ENCODE measurements at places on chromosomes 1 and 21.

DNA sequence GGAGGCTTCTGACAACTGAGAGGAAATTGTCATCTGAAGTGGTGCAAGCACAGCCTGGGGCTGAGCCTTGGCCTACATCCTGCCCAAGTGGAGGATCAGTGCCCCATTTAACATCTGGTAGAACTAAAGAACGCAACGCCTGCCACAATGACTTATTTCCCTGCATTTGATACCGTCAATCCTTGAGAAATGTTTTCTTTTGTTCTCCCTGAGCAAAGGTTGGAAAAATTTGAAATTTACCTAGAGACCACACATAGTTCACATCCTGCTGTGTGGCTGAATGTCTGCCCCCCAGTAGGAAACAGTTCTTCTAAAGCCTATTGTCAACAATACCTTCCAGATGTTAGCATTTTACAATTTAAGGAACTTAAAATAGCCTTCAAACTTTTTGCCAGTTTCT lies 5.6 kb upstream of the RGS4 start:
- DNase-seq = no peak

GRCh38 chr1:220454155-220454777 lies 73.7 kb upstream of the MARK1 start:
- no peak for DNase-seq

GRCh38 chr1:235632506-235633401 lies 16.8 kb downstream of the GNG4 start:
- DNase-seq = peak; percentile 10

- DNase-seq = no peak
Observed at GRCh38 chr1:168509210-168509609, 34.6 kb downstream of the XCL2 start.

- no peak for DNase-seq
Observed at GRCh38 chr1:185894791-185895190, 160.6 kb downstream of the HMCN1 start.

DNA sequence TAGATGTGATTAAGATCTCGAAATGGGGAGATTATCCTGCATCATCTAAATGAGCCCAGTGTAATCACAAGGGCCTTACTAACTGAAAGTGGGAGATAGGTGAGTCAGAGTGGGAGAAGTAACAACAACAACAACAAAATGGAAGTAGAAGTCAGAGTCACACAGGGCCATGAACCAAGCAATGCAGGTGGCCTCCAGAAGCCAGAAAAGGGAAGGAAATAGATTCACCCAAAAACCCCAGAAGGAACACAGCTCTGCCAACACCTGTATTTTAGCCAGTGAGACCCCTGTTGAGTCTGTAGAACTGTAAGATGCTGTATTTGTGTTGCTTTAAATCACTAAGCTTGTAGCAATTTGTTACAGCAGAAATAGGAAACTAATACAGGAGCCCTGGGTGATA lies 4.1 kb downstream of the TAGLN2 start:
- DNase-seq = no peak

DNA sequence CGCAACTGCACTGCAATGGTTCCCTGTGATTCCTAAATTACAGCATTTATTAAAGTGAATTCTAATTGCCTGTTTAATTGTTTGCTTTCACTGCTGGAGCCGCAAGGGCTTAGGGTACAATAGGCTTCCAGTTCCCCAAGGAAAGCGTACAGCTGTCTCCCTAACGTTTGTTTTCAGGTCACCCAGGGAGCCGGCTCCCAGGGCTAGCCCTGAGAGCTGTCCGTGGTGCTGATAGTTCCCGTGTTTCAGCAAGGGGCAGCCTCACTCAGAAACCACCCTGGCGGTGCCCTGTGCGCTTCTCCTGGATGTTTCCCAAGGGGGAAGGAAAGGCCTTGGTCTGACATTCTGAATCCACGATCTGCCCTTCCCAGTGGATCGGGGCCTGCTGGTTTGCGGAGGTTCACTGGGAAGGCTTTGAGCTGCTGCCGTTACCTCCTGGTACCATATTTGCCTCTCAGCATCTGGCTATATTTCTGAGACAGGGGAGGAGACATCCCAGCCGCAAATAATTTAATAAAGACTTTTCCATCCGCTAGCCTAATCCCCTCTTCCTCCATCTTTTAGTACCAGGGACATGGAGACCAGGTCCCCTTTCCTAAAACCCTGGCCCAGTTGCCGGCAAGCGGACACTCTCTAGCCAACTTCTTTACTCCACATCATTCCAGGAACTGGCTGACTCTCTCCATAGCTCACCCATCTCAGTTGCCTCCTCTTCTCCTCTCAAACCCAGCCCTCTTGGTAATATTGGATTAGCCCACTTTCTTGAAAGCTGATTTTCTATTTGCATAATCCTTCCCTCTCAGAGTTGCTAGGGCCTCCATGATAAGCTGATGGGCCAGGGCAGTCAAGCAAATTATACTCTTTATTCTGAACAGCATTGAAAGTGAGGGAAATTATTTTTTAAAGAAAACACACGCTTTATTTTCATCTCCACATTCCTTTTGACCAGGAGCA lies 149.0 kb downstream of the IGSF21 start:
- no peak for DNase-seq

DNA sequence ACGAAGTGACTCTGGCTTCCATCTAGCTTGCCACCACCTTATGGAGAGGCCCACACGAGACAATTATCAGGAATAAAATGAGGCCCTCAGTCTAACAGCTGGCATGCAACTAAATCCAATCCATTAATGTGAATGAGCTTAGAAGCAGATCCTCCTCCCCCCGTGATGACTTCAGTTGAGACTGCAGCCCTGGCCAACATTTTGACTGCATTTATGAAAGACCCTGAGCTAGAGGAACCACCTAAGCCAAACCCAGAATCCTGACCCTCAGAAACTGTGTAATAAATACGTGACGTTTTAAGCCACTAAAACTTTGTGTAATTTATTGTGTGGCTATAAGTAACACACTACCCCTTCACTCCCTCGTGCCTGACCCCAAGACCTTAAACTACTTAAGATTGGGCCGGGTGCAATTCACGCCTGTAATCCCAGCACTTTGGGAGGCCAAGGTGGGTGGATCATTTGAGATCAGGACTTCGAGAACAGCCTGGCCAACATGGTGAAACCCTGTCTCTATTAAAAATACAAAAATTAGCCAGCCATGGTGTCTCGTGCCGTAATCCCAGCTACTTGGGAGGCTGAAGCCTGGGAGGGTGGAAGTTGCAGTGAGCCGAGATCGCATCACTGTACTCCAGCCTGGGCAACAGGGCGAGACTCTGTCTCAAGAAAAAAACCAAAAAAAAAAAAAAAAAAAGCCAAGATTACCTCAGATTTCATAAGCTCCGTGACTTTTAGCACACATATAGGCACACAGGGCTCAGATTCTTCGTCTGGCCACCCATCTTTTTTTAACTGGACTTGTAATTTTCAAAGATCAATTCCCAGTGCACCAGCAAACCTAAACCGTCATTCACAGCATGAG lies 72.5 kb downstream of the ENAH start:
- no peak for DNase-seq

DNA sequence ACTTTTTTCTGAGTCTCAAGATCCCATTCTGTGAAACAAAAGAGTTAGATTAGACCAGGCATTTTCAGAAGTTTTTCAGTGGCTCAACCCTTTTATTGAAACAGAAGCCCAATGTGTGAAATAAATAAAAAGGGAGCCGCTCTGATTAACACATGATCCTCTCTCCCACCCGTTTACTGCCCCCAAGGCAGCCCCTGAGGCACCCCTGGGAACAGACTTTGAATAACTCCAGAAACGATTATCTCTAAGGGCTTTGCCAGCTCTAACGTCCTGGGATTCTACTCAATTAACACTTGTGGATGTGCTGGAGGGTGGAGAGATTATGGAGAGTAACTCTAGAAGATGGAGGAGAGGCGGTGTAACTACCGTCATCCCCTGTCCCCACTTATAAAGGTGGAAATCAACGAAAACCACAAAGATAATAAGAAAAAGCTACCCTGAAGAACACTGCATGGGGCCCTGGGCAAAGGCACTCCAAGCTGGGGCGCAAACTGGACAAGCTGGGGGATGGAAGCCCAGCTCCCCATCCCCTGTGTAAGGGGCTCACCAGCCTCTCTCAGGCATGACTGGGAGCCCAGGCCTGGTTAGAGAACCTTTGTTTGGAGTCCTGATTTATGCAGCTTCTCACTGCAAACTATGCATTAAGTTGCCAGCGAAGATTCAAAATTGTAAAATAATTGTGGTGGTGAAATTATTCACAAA lies 39.0 kb upstream of the GRIK3 start:
- DNase-seq = no peak

GRCh38 chr1:212545941-212546635 lies 62.5 kb upstream of the ATF3 start:
- no peak for DNase-seq

DNA sequence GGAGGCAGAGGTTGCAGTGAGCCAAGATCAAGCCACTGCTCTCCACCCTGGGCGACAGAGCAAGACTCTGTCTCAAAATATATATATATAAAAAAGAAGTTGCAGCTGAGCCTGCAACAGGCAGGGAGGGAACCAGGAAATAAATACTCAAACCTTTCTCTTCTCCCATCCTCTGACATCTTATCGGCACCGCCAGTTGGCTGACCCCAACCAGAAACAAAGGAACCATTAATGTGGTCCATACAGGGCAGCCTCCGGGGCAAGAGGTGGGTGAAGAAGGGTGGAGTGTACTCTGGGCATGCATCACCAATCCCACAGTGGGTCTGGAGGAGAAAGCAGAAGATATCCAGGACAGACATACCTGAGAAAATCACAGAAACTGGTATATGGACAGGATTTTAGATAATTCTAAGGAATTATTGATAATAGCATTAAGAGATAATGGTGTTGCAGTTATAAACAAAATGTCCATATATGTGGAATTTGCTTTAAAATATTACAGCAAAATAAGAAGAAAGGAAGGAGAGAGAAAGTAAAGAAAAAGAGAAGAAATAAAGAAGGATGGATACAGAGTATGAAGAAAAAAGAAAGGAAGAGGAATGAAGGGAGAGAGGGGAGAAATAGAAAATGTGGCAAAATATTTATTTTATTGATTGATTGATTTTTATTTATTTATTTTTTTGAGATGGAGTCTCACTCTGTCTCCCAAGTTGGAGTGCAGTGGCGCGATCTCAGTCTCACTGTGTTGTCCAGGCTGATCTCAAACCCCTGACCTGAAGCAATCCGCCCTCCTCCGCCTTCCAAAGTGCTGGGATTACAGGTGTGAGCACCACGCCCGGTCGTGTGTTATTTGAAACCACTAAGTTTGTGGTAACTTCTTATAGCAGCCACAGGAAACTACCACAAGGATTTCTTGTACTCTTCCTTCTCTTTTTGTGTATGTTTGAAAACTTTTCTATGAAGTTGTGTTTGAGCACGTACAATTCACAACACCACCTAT lies 4.1 kb upstream of the PTAFR start:
- DNase-seq = no peak

GRCh38 chr1:29876902-29877301 lies 640.6 kb downstream of the PTPRU start:
- no peak for DNase-seq

DNA sequence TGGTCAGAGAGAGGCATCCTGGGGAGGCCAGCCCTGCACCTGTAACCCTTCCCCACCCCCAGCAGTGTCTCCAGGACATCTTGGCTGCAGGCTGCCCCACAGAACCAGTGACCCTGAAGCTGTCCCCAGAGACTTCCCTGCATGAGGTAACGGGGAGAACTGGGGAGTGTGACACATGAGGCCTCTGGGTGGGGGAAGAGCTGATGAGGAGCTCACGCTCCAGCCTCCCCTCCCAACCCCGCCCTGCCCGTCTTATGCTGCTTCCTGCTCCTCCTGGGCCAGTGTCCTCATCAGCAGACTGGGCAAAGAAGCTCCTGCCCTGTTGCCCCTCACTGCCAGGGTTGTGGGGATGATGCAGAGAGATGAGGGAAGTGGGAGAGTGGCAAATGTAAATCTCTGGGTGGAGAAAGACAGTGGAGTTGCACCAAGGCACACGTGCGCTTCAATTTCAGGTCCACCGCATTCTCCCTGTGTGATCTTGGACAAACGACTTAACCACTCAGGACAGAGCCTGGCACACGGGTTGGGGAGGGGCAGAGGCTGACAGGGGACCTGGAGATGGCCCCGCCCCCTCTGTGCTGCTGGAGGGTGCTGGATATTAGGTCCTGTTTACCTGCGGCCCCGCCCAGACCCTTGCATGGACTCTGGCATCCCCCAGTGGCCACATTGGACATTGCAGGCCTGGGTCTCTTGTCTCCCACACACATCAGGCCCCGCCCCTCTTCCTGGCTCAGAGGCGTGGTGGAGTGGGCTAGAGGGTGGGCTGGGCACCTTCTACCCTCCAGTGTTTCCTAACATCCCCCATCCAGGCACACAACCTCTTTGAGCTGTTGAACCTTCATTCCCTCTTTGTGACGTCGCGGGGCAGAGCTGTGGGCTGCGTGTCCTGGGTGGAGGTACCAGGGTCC lies 12.3 kb downstream of the CLCNKB start:
- no peak for DNase-seq

GRCh38 chr1:228045871-228046270 lies 36.6 kb upstream of the ARF1 start:
- DNase-seq = no peak

DNA sequence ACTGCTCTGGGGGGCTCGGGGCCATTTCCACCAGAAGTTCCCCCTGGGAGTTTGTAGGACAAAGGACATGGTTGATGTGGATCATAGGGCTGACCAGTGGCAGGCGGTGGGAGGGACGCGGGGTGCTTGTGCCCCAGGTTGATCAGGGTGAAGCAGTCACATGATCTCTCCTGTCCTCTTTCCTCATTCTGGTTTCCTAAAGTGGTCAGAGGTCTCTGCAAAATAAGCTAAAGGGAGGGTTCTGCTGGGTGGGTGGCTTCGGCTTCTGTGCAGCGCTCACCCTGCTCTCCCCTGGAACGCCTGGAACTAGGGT lies 9.2 kb downstream of the PDXK start:
- DNase-seq = no peak

- no peak for DNase-seq
Observed at GRCh38 chr21:45578176-45578801, 36.0 kb upstream of the SLC19A1 start.

- no peak for DNase-seq
Observed at GRCh38 chr1:63955370-63956145, 181.7 kb downstream of the ROR1 start.

- no peak for DNase-seq
Observed at GRCh38 chr21:44255511-44255981, 6.2 kb downstream of the DNMT3L start.

- DNase-seq = no peak
Observed at GRCh38 chr1:25671929-25672328, 55.3 kb downstream of the MAN1C1 start.

GRCh38 chr1:151002051-151002450 lies 4.7 kb downstream of the MINDY1 start:
- no peak for DNase-seq

GRCh38 chr1:200895443-200895789 lies 716 bp downstream of the INAVA start:
- DNase-seq = no peak

DNA sequence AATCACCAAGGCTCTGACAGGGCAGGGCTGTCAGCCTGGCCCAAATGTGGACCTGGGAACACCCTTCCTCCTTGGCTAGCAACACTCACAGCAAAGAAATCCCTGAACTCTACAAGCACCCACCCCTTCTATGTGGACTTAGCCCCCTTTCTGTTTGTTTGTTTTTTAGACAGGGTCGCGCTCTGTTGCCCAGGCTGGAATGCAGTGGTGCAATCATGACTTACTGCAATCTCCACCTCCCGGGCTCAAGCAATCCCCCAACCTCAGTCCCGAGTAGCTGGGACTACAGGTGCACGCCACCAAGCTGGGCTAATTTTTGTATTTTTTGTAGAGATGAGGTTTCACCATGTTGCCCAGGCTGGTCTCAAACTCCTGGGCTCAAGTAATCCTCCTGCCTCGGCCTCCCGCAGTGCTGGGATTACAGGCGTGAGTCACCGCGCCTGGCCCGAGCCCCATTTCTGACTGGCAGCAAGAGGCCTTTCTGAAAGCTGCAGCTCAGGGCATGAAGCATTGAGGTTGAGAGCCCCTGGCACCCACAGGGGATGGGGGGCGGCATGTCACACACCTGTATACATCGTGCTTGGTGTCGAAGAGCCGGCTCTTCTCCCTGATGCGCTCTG lies 16.2 kb downstream of the RIPK4 start:
- no peak for DNase-seq

All from epithelial cell of proximal tubule (primary cell).